Sigmoid colon (tissue), 7 donors: ENCODE measurements at places on chromosomes 7 and 10. TPM values are rescaled to one million over a fixed set of nuclear protein-coding genes. Genes with fewer than 3 reads are reported as not detected.

Gene CHAT
- 0.41 TPM for total RNA-seq

DNA sequence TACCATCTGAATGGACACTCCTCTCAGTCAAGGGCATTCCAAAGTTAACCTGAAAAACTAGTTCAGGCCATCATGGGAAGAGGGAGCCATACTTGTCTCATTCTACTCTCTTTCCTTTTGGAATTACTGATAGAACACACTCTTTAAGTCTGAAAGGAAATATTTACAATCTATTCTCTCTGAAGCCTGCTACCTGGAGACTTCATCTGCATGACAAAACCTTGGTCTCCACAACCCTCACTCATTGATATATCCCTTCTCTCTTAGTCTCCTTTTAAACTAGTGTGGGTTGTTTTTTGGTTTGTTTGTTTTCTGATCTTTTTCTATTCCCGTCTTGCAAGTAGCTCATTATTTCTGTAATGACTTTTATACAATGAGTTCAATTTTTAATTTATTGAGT, 169.5 kb downstream of the C1GALT1 start:
- no peaks in the 10 kb centered on the region for H3K4me1 ChIP-seq
- no peak for DNase-seq
- H3K27ac ChIP-seq = no peak overlapping the region
- no peaks in the 10 kb centered on the region for H3K27me3 ChIP-seq

GRCh38 chr10:82464966-82465365, 590.0 kb downstream of the NRG3 start:
- H3K4me3 ChIP-seq = no peak overlapping the region
- no peaks in the 10 kb centered on the region for H3K4me1 ChIP-seq
- no peak overlapping the region for H3K27ac ChIP-seq
- no peaks in the 10 kb centered on the region for H3K36me3 ChIP-seq

- H3K4me1 ChIP-seq = no peaks in the 10 kb centered on the region
- no peak for DNase-seq
- H3K4me3 ChIP-seq = no peak overlapping the region
- no peaks in the 10 kb centered on the region for H3K27me3 ChIP-seq
Observed at GRCh38 chr10:119466076-119466475, 76.4 kb downstream of the RGS10 start.

Gene JAKMIP3
- 1.2 TPM for total RNA-seq

- no peak overlapping the region for H3K4me3 ChIP-seq
- H3K27me3 ChIP-seq = no peaks in the 10 kb centered on the region
- no peaks in the 10 kb centered on the region for H3K36me3 ChIP-seq
- DNase-seq = no peak
- no peak overlapping the region for H3K27ac ChIP-seq
Observed at GRCh38 chr7:145957160-145957890, 159.3 kb upstream of the CNTNAP2 start.
